Activated CD8-positive, alpha-beta memory T cell treated with anti-CD3 and anti-CD28 coated beads for 1 hour (primary cell): ENCODE measurements at places on chromosomes 5 and 9.

DNA sequence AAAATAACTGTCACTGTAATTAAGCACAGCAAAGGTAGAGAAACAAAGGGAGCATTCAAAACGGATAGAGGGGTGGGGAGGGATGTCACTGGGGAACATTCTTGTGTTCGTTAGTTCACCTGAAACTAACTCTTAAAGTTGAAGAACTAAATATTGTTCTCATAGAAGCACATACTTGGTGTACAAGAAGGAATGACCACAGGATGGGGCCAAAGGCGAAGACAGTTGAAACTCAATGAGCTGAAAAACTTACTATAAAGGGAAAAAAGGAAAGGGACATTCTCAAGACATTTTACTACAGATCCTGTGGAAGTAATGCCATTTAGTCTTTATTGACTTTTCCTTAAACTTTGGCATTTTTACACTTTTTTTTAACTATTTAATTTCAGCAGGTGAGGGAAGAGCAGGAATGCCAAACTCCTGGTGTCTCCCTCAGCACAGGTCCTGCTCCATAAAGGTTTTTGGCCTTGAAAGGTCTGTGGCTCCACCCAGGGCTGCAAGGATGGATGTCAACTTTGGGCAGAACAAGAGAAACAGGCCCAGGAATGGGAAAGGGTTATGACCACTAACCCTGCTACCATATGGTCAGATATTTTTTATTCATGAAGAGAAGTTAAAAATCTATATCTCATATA lies 197.6 kb upstream of the RASA1 start:
- DNase-seq: no peak

DNA sequence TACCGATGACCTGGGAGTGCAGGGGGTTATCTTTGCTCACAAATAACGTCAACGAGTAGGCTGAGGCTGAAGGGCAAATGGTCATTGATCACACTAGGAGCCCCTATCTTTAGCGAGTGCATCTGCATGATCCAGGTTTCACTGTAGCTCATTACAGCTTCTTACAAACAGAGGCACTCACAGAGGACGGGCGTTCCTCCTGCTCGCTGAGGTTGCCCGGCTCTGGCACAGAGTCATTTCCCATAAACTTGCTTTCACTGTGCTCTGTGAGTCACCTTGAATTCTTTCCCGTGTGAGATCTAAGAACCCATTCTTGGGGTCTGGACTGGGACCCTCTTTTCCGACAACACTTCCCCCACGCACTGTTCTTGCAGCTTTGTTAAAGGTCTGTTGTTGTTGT lies 1.9 kb upstream of the PAEP start:
- no peak for DNase-seq

DNA sequence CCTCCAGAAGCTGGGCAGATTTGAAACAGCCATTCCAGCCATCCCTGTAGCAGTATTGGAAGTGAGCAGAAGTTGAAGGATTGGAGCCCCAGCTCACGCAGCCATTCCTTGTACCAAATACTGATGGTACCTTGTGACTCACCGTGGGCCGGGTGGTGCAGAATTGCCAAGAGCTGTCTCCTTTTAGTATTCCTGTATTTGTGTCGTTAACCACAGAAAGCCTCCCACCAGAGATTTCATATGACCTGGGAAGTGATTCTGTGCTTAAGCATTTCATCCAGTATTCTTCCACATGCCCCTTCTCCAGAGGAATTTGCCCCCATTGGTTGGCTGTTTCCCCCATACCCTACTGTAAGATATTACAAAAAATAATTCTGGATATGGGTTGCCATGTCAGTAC lies 17.7 kb upstream of the TLX3 start:
- DNase-seq: no peak

- no peak for DNase-seq
Measured at GRCh38 chr9:15191378-15191777, 115.6 kb downstream of the TTC39B start.

DNA sequence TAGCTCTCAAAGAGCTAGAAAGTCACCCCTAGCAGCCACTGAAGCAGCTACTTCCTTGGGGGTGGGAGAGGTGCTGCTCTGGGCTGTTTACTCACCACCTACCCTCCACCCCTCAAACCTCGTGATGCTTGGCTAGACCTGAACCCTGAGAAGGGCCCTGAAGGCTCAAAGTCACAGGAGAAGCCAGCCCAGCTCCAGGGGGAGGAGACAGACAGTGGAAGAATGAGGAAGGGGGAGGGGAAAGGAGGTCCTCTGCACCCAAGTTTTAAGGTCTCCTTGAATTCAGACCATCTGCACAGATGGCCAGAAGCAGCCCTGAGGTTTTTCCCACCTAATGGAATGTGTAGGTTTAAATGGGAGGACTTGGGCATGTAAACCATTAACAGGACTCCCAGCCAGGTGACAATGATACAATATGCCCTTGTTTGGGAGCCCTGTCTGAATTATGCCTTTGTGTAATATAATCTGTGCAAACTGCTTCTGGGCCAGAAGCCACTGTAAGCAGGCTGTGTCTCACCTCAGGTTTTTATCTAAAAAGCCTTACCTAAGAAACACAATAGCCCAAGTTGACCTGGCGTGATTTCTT lies 180.5 kb downstream of the PIK3R1 start:
- DNase-seq: no peak

DNA sequence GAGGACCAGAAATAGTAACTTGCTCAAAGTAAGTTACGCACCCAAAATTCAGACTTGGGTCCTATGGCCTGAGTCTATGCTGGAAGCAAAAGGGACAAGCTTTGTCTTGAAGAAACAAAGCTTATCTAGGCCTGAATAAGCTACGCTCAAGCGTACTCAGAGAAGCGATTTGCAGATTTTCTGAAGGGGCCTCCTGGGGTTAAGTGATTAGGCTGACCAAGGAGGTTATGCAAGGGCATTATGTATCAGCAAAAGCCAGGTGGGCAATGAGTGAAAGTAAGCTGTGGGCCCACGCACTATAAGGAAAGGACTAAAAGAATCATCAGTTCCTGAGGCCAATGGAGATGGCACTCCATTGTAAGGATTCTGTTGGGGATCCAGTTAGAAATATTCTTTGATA lies 122.1 kb downstream of the SNX18 start:
- DNase-seq: no peak

DNA sequence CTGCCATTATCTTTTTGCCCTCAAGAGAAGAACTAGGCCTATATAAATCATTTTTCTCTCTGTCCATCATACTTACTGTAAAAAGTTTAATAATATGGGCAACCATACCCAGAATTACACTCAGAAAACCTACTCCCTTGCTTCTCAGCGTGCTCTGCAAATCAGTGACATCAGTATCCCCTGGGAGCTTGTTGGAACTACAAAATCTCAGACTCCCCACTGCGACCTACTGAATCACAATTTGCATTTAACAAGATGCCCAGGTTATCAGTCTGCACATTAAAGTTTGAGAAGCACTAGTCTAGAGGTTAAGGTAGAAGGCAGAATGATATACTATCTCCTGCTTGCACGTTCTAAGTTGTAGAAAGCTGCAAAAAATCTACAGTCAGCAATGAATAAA lies 127.2 kb downstream of the MLLT3 start:
- DNase-seq: no peak

GRCh38 chr5:25850581-25850980 lies 1187.8 kb downstream of the CDH9 start:
- DNase-seq: no peak

GRCh38 chr5:173507171-173507570 lies 109.3 kb downstream of the BOD1 start:
- no peak for DNase-seq

- DNase-seq: no peak
Measured at GRCh38 chr9:91243029-91243428, 118.7 kb downstream of the AUH start.

GRCh38 chr5:158731014-158731413 lies 368.7 kb downstream of the EBF1 start:
- no peak for DNase-seq

DNA sequence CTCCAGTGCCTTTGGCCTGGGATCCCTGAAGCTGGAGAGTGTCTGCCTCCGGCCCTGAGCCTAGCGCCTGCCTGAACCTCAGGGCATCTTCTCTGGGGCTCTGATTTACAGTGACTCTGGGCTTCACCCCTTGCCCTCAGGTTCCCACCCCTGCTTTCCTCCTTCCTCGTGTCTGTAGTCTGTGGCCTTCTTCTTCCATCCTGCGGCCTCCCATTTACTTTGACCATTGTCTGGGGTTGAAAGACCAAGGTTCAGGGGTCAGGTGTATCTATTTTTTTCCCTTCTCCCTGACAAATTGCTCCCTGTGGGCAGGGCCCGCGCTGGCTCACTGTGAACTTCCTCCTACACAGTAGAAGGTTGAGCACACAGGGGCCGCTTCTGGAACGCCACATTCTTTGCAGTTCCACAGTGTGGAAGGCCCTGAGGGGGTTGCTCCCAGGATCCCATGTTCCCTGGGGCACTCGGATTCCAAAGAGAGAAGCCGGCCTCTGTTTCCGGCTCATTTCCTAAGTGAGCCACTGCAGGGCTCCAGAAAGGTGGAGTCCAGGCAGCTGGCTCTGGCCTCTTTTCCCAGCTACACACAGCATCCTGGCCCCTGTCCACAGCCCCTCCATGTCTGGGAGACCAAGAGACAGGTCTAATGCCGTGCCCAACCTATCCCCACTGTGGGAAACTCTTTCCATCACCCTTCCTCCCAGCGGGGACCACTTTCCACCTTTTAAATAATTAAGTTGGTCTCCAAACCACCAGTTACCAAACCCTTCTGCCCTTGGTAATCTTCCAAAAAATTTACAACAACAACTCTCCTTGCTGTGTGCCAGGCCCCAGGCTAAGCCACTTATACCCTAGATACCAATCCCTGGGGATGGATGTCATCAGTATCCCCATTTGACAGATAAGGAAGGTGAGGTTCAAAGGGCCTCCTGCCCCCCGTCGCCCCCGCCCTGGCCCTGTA lies 140.3 kb upstream of the IER5L start:
- DNase-seq: no peak

GRCh38 chr5:65072850-65073249 lies 304.1 kb downstream of the CWC27 start:
- DNase-seq: no peak

DNA sequence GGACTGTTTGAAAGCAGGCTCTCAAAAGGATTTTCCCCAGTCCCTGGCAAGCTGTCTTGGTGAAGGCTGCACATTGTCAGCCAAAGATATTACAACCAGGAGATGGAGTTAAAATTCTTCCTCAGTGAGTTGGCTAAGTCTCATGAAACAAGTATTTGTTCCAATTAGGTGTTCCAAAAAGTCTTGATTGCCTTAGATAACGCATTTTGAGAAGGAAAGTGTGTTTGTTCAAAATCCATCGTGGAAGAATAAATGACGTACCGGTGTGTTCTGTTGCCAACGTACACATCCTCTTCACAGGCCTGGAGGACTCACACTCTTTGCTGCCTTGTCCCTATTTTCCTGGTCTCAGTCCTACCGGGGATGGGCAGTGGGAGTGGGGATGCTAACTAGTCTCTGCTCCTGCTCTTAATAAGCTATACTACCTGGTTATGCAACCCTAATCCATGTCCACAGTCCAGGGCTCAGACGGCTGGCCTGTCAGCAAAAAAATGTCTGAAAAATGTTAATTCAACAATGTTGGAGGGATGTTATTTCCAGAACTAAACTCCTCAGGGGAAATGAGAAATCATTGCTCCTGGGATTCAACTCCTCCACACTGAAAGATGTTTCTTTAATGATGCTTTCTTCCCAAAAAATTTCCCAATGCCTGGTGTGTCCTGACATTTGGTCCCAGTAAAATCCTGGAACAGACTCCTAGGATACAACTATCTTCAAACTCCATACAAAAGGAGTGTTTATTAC lies 175.3 kb upstream of the KLF9 start:
- no peak for DNase-seq

GRCh38 chr5:169796731-169797130 lies 159.7 kb downstream of the DOCK2 start:
- no peak for DNase-seq

GRCh38 chr5:127934791-127935256 lies 148.7 kb upstream of the SLC12A2 start:
- DNase-seq: no peak

- no peak for DNase-seq
Measured at GRCh38 chr9:130208600-130209347, 36.6 kb downstream of the NCS1 start.

DNA sequence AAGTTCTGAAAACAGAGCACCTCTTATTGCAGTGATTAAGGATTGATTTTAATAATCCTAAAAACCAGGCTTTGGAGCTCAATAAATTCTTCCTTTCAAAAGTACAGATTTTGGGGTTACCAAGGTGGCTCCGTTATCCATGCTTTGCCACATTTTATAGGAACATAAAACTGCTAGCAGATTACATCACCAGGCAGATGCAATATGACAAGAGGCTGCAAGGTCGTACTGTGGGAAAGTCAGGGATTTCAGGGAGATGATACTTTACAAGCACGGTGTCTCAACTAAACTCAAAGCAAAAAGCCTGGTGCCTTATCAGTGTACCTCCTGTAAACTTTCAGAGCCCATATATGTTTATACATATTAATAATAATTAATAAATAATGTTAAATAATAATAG lies 28.6 kb downstream of the ADAMTSL1 start:
- DNase-seq: no peak

- no peak for DNase-seq
Measured at GRCh38 chr5:159951387-159951786, 35.1 kb downstream of the ADRA1B start.

DNA sequence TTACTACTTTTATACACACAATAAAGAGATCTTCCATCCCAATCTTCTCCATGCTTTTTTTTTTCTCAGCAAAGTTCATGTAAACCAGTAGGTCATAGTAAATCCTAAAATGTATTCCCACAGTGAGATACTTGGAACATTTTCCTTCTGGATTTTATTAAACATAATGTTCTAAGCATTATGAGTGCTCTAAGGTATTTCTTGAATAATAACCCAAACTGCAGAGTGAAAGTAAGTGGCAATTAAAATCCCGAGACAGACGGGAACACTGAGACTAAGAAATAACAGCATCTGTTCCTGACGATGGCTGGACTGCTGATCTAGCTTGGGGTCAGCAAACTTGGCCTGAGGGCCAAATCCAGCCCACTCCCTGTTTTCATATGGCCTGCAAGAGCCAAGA lies 359.8 kb downstream of the ARL15 start:
- no peak for DNase-seq

DNA sequence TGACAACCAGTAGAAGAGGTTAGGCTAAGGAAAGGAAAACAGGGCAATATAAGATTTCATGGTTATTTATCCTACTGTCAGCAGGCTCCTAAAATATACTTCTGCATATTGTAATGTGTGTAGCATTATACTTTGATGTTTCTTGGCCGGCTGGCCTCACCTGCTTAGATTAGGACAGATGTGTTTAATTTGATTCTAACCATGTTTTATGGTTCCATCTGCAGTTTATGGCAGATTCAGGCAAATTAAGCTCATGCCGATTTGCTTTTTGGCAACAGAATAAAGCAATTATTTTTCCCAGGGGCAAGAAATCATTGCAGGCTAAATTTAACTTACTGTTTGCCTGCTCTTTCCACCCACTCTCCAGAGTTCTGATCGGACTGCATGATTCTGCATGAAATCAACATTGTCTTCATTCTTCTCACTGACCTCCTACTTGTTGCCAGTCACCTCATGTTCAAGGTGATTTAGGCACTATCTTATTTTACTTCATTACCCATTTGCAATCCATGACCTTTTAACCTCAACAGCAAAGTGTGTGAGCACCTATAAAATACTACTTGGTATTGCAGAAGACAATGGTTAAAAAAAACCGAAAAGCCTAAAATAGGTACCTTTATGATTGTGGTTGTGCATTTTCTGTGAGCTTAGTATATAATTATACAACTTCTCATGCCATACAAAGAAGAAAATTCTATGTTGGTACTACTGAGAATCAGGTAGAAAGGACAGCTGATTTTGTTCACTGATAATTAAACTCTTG lies 125.2 kb downstream of the EDIL3 start:
- no peak for DNase-seq

GRCh38 chr9:136058084-136058483 lies 37.0 kb downstream of the NACC2 start:
- no peak for DNase-seq
